NCI-H1694 treated with DMSO at 0.1 percent for 48 hours (cell line): ENCODE measurements at places on chromosomes 12 and 14.

DNA sequence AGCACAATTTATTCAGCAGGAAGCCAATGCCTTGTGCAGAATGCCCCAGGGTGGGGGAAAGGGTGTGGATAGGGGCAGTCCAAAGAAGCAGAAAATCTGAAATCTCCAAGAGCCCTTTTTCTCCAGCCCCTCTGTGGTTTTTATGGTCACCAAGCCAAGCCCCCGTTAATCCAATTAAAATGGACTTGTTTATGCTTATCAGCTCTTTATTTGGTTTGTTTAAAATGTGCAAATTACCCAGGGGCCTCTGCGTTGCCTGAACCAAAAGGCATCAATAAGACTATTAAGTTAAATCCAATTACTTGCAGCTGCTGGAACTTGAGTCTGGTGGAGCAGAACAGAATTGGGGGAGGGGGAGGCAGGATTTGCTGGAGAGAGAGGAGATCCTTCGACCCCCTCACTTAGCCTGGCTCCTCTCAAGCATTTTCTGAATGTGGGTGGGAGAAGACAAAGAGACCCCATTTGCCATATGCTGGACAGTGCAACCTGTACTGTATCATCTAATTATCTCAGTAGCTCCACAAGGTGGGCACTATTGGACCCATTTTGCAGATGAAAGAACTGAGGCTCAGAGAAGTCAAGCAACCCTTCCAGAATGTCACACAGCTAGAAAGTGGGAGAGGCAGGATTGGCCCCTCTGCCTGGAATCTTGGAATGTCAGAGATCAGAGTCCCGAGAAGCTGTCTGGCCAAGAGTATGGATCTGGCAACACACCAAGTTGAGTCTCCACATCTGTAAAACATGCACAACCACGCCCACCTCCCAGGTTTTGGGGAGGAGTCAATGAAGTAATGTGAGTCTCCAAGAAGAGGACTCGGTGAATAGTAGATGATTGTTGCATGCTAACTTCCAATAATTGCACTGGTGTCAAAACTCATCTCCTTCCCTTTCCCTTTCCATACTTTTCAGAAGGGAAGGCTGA lies 66.9 kb downstream of the CMKLR1 start:
- no peak for DNase-seq

DNA sequence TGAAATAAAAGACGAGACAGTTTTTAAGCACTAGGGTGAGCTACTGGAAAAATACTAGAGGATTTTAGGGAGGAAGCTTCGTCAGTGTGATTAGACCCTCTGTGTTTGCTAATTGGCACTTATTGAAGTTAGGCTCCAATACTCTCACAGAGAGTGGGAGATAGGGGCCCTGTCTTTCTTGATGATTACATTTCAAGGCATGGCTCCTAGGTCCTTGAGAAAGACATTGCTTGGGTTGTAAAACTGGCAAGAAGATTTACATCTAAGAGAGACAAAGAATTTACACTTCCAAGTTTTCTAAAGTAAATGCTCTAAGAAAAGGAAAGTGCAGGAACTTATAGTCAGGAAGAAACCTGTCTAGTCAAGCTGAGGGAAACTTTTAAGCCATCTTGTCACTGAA lies 183.2 kb downstream of the C12orf50 start:
- no peak for DNase-seq

GRCh38 chr12:75447691-75448393 lies 32.7 kb upstream of the GLIPR1 start:
- DNase-seq: no peak

DNA sequence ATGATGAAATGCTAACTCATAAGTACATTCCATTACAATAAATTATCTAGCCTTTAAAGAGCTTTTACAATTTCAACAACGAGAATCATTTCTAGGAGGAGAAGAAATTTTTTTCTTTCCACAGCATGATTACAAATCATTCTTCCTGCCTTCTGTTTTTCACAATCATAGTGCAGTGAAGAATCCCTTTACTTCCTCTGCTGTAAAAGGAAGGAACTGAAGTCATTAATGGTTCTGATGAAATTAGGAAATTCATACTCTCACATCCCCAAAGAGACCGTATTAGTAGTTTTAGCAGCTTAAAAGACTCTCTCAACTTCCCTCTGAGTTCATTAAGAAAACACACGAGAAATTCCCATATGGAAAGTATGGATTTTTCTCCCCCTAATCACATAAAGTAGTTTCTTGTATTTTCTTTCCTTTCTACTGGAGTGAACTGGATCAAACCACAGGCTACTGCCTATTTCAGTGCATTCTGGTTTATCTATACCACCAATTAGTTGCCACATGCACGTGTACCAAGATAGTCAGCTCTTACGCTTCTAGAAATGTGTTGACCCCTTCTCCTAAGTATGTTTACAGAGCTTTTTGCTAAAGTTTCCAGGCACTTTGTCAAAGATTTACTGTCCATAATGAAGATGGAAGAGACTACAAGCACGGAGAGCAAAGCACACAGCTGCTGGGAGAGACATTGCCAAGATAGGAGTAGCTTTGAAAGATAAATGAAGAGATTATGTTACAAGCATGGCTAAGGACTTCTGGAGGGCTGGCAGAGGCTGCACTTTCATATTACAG lies 58.9 kb upstream of the KITLG start:
- DNase-seq: no peak

GRCh38 chr12:65876898-65877721 lies 52.8 kb downstream of the HMGA2 start:
- DNase-seq: no peak

DNA sequence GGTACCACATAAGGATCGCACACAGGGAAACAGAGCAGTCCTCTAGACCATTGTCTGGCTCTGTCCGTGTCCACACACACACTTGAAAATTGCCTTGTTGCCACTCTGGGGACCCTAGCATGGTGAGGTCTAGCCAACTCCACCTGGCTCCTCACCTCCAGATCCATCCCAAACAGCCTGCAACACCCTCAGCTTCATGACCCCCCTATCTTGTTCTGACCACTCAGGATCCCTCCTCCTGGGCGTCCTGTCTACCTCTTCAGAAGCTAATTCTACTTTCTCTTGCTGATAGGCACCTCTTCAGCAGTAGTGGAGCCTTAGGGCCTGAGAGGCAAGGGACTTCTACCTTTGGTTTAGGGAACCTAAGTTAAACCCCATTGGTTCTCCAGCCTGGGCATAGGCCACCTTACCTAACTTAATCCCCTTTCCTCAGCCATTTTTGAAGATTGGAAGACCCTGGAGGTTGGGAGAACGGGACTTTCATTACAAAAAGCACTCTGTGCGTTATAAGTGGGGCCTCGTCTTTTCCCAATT lies 697 bp upstream of the HOXC5 start:
- no peak for DNase-seq
